ENCODE measurements at places on chromosomes 4 and X.

DNA sequence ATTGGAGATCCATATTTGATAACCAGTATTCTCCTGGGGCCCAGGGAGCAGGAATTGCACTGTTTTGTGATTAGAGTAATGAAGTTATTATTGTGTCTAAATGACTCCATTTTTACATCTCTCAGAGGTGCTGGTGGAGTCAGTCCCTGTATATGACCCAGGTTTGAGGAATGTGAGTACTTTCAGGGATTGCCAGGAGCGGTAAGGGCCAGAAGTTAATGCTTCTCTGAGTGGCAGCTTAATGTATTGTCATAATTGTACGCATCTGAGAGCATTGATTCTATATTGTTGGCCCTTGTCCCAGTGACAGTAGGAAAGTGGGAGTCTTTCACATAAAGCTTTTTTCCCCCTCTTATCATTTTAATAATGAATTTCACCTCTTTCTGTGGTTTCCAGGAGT is 146.2 kb downstream of the GATB start:
- no peak for DNase-seq

DNA sequence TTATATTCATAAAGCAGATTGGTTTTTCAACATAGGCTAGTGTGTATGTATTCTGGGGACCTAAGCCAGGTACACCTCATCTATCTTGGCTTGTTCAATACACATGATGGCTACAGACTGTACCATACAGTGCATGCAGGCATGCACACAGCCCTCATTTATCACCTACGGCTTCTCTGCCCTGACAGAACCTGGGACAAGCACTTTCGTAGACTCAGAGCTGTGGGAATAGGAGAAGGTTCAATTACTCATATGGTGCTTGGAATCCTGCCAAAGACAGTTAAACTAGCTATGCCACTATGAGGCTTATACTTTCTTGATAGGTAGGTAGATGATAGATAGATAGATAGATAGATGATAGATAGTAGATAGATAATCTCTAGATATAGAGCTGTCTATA is 457.2 kb downstream of the GALNTL6 start:
- DNase-seq: no peak

- no peak for DNase-seq
Observed at GRCh38 chr4:52866734-52867133, 4.6 kb downstream of the RASL11B start.

DNA sequence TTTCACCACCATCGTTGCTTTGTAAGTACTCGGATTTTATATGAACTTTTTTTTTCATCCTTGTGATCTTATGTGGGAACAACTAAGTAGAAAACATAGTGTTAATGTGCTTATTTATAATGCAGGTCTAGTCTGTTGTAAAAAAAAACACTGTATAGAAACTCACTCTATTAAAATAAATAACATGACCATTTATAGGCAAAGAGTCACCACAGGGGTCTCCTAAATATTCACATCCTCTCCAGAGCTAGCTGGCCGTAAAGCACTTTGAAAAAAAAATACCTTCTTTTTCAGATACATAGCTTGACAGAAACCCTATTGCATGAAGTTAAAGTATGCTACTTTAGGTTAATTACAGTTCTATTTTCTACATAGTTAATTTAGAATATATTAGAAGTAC is 11.2 kb downstream of the TMEM184C start:
- DNase-seq: no peak

DNA sequence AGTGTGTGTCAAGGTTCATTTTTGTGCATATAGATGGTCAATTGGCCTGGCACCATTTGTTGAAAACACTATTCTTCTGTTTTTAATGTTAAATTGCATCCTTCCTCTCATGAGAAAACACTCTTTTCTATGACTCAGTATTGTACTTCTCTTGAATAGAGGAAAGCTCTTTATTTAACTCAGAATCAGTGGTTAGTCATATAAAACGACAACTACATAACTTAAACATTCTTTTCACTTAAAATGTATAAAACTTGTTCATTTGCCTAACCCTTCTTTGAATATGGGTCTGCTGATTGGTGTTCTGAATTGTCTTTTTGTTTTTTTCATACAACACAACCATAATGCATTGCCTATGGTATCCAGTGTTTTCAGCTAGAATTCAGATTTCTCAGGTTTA is 17.2 kb upstream of the MRPL1 start:
- DNase-seq: no peak

DNA sequence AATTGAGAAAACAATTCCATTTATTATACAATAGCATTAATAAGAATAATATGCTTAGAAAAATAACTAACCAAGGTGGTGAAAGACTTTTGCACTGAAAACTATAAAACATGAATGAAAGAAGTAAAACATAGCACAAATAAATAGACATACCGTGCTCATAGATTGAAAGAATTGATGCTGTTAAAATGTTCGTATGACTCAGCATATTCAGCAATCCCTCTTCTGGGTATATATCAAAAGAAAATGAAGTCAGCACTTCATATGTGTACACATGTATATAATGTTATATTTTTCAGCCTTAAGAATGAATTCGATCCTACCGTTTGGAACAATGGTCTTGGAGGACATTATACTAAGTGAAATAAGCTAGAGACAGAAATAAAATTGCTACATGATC is 716.3 kb downstream of the GLUD2 start:
- DNase-seq: no peak

- no peak for DNase-seq
Observed at GRCh38 chrX:151225843-151226242, 49.5 kb downstream of the GPR50 start.

- DNase-seq: no peak
Observed at GRCh38 chr4:125359960-125360634, 45.3 kb downstream of the FAT4 start.

- DNase-seq: no peak
Observed at GRCh38 chrX:132444936-132445335, 43.9 kb downstream of the MBNL3 start.

DNA sequence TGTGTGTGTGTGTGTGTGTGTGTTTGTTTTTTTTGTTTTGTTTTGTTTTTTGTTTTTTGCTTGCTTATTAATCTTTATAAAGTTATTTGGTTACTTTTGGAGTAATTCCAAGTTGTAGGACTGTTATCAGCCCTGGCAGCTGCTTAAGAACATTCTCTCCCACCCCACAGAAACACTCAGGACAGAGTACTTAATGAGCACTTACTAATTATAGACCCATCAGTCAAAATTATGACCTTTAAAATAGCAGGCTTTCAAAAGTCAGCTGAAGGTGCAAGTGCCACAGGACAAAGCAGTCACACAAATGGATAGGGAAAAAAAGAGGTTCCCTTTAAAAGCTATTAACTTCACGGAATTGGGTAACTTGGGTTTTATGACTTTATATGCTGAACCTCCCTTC is 69.0 kb downstream of the BEND2 start:
- DNase-seq: no peak

GRCh38 chr4:101083131-101083530 is 264.2 kb downstream of the PPP3CA start:
- no peak for DNase-seq

DNA sequence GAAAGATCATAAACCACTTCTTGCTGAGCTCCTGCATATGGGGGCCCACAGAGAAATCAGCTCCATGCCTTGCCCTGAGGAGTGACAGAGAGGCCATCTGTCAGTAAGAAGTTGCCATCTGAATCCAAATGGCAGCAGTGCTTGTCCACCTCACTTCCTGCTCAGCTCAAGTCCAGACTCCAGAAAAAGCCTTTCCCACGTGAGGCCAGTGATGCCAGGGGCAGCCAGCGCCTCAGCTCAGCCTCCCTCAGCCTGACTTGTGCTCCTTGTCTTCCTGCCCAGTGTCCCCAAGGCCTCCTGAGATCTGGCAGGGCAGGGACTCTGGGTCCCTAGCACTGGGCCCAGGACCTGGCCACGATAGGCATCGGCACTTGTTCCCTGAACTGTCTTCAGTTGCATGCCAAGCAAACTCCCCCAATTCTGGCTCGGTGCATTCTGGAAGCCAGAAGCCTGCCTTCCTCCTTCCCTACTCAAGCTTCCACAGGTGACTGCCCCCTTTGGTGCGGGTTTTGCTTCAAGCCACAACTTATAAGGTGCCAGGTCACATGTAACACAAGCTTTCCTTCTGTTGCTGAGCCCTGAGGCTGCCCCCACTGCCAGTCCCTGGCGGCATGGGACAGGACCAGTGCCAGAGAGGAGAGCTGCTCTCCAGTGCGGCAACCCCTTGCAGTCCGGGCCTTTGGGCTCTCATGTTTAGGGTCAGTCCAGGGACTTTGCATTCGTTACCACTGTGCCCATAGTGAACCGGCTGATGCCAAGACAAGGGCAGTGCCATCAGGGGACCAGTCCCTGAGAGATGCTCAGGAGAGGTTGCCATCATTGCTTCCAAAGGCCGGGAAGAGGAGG is 2.2 kb downstream of the ZNF185 start:
- DNase-seq: no peak

DNA sequence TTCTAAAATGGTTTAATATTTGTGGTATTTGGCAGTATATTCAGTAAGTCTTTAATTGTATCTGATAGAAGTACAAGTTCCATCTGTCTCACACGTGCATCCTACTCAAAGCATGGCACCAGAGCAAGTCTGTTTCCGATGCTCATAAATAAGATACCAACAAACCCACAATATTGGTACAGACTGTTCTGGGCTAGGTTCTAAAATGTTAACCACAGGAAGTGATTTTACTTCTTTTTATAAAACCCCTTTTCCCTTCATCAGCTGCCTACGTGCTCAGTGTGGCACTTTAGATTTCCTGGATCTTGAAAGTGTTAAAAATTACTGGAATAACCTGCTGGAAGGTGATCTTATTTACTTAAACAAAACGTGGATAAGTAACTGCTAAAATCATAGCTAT is 165.1 kb downstream of the CFAP299 start:
- no peak for DNase-seq

- DNase-seq: no peak
Observed at GRCh38 chr4:92406488-92406887, 102.7 kb downstream of the GRID2 start.

Data from glutamatergic neuron (in vitro differentiated cells).